Lung microvascular endothelial cell (primary cell): ENCODE measurements at places on chromosomes 16 and 17. TPM values are rescaled to one million over a fixed set of nuclear protein-coding genes. Genes with fewer than 3 reads are reported as not detected.

Gene PLD6
- total RNA-seq, result 1.3 and 2.8 TPM in 2 replicates

Gene OR3A3
- not detected in 2 replicates for total RNA-seq

Gene KRT12
- not detected in 2 replicates for total RNA-seq

Gene CIBAR2
- total RNA-seq, result not detected in 2 replicates

Gene SKAP1
- 0.22 TPM in 1 of 2 replicates, not detected in the other for total RNA-seq

Gene KRT16
- total RNA-seq, result not detected in 2 replicates

Gene DNASE1L2
- total RNA-seq, result 0.22 and 0.40 TPM in 2 replicates

Gene SYT17
- total RNA-seq, result 1.7 and 4.4 TPM in 2 replicates

Gene GAS2L2
- total RNA-seq, result under 0.01 TPM in 1 of 2 replicates, not detected in the other

Gene CCL4
- total RNA-seq, result not detected in 2 replicates

Gene CACNG5
- total RNA-seq, result not detected in 2 replicates

Gene OVCA2
- 48.2 and 49.5 TPM in 2 replicates for total RNA-seq

Gene MTSS2
- 7.8 and 11.1 TPM in 2 replicates for total RNA-seq

Gene STRADA
- 15.3 and 29.0 TPM in 2 replicates for total RNA-seq

Gene GSDMA
- total RNA-seq, result not detected in 2 replicates

Gene ADGRG3
- 0.65 and 8.3 TPM in 2 replicates for total RNA-seq

Gene FOXL1
- 0.60 and 1.1 TPM in 2 replicates for total RNA-seq

Gene MPP2
- under 0.01 TPM in 2 replicates for total RNA-seq

Gene GJD3
- total RNA-seq, result 2.2 and 3.0 TPM in 2 replicates

Gene UMOD
- total RNA-seq, result not detected in 2 replicates

Gene KCNJ2
- total RNA-seq, result 0.79 and 3.5 TPM in 2 replicates
